Astrocyte of the cerebellum (primary cell): ENCODE measurements at places on chromosomes 6 and 20.
A peak's percentile ranks its signal among the peaks of the same experiment; 100 is the strongest.

DNA sequence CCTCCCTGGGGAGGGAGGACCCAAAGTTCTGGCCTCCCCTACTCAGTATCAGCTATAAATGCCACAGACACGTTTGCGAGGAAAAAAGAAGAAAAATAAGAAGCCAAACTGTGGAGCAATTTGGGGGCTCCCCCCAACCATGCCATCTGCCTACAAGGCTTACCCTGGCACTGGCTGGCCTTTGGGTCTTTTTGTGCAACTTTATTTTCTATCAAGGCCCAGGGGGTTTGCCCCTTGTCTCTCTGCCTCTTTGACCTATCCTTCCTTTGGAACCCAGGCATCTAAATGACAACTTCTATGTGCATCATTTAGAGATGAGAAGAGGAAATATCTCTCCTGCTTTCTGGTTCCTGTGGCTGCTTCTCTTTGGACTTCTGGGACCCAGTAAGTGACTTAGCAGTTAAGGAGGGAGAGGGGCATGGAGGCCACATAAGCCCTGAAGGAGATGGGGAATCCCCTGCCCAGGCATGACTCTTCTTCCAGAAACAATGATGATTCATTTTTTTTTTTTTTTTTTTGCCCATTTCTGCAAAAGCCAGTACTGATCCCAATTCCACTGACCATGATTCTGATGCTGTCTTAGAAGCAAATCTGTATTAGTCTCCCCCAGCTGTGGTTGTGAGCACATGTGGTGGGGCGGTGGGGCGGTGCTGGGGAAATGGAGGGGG lies at the start of gene MUC22:
MUC22 (plus strand) TSS at position 82 of the 668 bp plus-strand sequence; CDS start at position 315, 233 bp downstream.
- DNase-seq = peak; percentile 11

- no peak for DNase-seq
Measured at GRCh38 chr6:123000244-123000770, 4.3 kb downstream of the CLVS2 start.

DNA sequence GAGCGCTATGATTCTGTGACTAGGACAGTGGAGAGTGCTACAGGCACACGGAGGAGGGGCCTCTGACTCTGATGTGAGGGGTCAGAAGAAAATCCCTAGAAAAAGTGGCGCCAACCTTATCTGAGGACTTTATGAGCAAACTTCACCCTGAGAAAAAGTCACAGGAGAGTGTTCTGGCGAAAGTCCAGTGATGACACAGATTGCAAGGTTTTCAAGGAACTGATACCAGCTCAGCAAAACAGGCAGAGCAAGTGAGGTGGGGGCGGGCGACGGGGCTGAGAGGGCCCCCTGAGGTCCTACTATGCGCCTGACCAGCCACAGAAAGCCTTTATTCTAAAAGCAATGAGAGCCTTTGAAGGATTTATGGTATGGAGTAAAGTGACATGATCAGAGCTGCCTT lies 73.3 kb downstream of the SLC22A23 start:
- DNase-seq = peak; percentile 31

DNA sequence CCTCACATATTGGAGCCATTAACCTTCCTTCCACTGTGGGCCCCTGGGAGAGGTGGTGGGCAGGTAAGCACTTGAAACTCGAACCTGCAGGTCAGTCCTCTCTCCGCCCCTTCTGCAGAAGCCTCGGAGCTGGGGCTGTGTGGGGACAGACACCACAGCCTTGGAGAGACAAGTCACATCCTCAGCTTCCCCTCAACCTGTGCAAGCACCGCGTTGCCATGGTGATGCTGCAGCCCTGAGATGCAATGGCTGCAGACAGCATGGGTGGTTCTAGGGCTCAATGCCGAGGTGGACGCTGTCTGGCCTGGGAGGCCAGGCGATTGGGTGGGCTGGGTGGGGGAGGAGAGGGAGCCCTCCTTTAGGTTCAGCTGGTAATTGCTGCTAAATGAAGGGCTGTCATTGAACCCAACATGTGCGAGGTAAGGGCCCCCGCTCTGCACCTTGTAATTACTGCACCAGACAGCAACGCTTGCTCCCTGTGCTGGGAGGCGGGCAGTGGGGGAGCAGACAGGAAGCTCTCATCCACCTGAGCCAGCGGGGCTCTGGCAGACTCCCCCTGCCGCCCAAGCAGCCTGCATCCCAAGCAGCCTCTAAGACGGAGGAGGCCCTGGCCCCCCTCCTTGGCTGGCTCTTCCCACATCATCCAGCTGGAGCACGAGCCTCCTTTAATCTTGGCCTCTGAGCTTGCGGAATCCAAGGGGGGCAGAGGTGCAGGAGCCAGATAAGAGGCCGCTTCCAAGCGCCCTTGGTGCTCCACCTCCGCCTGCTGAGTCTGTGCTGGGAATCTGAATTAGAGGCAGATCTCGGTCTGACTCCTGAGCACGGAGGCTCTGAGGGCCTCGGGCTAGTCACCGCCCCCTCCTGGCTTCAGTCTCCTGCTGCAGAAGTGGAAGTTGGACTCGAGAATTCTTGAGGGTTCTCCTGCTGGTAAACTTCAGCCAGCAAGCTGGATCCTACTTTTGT lies 39.8 kb upstream of the CDH22 start:
- DNase-seq = no peak

GRCh38 chr6:8829296-8829695 lies 394.0 kb upstream of the SLC35B3 start:
- no peak for DNase-seq

DNA sequence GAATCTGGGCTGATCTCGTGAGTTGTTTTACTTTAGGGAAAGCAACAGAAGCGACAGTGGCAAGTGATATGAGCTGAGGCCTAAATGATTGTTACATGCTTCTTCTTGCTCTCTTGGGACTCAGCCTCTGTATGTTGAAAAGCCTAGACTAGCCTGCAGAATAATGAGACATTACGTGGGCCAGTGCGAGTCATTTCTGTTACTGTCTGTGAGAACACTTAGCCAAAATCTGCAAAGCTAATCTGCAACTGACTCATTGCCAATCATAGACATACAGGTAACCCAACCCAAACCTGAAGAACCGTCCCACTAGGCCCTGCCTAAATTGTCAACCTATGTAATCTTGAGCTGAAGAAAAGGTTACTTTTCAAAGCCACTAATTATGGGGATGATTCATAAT lies 77.4 kb upstream of the F13A1 start:
- no peak for DNase-seq

DNA sequence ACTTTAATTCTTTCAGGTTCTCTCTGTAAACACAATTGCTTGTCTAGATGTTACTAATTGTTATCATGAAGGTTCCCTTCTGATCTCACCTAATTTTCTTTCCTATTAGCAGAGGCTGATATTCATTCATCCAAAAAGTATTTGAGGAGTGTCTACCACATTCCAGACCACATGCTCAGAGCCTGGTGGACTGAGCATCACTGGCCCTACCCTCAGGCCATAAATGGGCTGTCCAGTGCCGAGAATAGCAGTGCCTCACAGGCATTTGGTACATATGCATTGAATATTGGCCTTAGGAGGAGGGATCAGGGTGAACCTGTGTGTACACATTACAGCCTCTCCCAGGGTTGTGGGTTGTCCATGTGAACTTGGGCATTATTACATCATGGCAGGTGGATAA lies 40.4 kb upstream of the PRELID3B start:
- DNase-seq = no peak

GRCh38 chr6:155958550-155958949 lies 502.9 kb upstream of the NOX3 start:
- DNase-seq = no peak

DNA sequence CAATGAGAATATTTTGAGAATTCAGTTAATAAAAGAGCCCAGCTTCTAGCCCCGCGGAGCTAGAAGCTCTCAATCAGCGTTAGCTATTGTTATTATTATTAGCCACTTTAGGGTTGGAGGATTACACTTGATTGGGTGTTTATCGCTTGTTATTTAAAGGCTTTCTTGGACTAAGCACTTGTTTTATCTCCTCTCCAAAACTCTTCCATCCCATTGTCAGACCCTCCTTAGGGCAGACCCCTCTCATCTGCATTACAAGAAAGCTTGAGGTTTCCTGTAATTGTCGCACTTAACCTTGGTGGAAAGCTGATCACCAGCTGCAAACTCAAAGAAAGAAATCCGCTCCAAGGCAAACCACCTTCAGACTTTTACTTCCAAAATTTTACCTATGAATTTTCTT lies 4.8 kb downstream of the DPPA5 start:
- no peak for DNase-seq

DNA sequence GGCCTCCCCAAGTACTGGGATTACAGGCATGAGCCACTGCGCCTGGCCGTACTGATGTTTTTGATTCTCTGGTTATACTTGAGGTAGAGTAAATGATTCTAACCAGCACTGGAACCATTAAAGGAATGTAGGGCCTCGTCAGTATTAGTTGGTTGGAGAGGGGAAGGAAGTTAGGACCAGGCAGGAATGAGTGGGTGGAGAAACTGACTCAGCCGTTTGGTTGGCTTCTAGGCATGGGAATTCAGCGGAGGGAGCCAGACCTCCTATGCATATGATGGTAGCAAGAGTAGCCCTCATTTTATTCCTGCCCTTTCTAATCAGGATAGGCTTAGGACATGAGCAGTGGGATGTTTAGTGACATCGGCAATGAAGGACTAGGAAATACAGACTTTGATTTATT lies 19.0 kb upstream of the SERINC3 start:
- DNase-seq = no peak

DNA sequence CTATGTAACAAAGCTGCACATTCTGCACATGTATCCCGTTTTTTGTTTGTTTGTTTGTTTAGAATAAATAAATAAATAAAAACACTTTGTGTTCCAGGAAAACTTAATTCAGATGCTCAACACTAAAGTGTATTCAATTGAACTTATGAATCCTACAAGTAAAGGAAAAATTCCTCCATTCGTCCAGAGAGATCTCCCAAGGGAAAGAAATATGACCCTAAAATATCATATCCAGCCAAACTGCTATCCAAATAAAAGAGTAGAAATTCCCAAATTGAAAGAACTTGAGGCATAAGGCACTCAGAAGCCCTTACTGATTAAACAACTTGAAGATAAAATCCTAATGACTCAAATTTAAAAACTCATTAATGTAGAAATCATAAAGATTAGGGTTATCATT lies 90.4 kb downstream of the MOXD1 start:
- no peak for DNase-seq

DNA sequence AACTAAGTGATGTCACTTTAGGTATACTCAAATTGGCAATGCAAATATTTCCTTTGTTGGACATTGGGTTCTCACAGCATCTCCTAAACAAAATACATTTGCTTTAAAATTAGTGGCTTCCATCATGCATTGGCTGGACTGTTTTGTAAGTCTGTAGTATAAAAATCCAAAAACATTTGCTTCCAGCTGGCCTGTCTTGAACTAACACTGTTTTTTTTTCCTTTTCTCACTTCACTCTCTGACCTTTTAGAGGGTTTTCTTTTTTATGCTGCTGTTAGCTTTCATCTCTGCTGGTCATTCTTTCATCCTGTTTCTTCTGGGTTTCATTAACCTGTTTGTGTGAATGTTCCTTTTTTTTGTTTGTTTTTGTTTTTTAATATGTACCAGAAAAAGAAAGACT lies 121.7 kb upstream of the MLIP start:
- DNase-seq = no peak

GRCh38 chr6:123564361-123564760 lies 72.4 kb downstream of the TRDN start:
- DNase-seq = no peak

DNA sequence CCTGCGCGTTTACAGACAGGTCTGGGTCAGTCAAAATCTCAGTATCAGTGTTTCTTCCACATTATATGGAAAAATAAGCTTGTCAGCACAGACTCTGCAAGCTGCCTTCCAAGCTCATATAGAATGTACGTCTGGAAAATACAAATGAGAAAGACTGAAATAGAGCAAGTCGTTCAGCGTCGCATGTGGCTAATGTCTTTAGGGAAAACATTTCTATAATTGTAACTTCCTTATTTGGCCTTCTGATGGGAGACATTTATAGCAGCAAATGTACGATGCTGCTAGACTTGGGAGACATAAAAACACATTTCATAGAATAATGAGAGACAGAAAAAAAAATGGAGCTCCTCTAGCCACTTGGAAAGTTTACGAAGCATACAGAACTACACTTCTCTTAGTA lies 122.2 kb downstream of the KIF16B start:
- DNase-seq = no peak

DNA sequence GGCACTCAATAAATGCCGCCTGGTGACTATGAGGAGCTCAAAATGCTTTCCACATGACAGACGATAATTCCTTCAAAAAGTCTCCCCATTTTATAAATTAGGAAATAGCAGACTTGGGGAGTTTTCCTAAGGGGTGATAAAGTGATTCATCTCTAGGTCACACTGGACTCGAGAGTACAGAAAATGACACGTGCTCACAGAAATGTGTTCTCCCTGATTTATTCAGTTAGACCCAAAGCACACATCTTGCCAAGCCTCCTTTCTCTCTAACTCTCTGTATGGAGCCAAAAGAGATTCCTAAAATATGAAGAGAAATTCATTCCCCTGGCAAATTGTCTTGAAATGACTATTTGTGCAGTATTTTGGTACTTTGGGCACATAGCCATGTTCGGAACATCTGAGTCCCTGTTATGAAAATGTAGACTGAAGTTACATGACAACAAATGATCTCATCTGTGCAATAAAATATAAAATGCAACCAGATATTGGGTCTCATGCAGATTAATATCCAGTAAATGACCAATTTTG lies 381.1 kb downstream of the TFAP2B start:
- DNase-seq = no peak

DNA sequence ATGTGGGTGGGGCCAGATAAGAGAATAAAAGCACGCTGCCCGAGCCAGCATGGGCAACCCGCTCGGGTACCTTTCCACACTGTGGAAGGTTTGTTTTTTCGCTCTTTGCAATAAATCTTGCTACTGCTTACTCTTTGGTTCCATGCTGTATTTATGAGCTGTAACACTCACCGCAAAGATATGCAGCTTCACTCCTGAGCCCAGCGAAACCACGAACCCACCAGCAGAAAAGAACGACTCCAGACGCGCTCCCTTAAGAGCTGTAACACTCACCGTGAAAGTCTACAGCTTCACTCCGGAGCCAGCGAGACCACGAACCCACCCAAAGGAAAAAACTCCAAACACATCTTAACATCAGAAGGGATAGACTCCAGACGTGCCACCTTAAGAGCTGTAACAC lies 76.7 kb downstream of the TFAP2A start:
- DNase-seq = no peak

DNA sequence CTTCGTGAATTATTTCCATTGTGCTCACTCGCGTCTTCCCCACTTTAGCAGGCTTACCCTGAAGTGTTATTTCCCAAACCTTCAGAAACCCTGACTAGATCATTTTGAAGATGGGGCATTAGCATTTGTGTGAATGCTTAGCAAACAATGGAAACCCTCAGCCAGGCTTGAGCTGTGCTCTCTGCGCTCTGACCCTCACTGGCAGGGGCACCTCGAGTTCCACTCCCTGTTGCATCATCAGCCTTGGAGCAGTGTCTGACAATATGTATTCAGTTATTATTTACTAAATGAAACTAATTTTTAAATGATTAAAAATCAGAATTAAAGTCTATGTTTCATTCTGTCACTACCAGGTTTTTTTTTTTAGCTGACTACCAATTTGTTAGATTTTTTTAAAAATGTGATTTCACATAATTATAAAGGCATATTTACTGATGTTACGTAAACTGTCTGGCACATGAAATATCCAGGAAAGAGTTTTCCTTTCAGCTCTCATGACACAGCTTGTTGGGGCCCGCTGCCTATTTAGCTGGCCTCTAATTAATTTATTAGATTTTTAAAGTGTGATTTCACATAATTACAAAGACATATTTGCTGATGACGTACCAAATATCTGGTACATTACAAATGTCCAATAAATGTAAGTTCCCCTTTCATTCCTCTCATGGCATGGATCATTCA lies 155.2 kb downstream of the PACRG start:
- no peak for DNase-seq
